Astrocyte (in vitro differentiated cells and primary cell): ENCODE measurements at places on chromosomes 4 and X.

DNA sequence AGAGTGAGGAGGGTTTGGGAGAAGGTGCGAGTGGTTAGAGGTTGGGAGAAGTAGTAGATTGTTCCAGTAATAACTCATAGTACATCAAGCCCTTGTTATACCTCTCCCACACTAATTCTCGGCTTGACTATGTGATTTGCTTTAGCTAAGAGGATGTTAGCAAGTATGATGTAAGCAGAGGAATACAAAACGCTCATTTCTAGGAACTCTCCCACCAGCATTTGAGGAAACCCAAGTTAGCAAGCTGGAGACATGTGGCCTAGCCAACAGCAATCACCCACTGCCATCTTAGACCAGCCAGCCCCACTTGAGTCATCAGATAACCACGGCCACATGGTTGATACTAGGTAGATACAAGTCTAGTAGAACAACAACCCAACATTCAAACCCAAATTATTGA lies 14.2 kb downstream of the FTHL17 start:
- DNase-seq: no peak

GRCh38 chr4:76058888-76059426 lies 15.6 kb upstream of the ART3 start:
- no peak for DNase-seq

- no peak for DNase-seq
These were observed 328.5 kb upstream of the GALNTL6 start for GRCh38 chr4:171484681-171485080.

DNA sequence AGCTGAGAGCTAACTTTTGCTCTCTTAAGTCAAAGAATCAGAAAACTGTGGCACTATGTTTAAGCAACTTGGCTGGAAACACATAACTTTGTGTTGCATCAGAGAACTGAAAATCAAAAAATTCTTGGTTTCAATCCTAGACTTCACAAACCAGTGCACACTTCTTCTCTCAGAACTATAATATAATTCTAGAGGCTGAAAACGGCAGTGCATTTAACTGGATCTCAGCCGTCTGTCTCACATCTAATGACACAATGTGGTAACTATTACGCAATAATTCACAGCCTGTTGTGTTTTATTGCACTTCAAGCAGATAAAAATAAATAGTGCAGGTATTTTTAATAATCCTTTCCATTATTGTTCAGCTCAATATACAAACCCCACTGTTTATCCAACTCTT lies 260.6 kb upstream of the DIAPH2 start:
- DNase-seq: no peak

- DNase-seq: no peak
These were observed 444.1 kb downstream of the BCOR start for GRCh38 chrX:39653691-39654090.

GRCh38 chr4:3416270-3416669 lies 25.5 kb upstream of the HGFAC start:
- DNase-seq: no peak

DNA sequence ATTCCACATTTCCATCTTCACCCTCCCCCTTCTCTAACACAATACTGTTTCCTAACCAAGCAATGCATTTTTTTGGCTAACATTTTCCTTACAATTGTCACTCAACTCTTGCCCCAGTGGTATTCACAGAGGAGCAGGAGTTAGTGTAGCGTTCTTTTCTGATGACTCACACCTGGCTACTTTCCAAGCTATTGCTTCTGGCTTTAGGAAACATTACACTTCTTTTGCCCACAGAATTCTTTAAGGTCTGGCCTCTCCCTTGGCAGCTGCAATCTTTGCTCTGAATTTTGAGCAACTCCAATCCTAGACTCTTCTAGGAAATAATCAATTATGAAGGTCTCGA lies 27.5 kb upstream of the PDGFC start:
- DNase-seq: peak; percentile 99

- DNase-seq: no peak
These were observed 27.9 kb upstream of the HERC6 start for GRCh38 chr4:88350786-88351185.

DNA sequence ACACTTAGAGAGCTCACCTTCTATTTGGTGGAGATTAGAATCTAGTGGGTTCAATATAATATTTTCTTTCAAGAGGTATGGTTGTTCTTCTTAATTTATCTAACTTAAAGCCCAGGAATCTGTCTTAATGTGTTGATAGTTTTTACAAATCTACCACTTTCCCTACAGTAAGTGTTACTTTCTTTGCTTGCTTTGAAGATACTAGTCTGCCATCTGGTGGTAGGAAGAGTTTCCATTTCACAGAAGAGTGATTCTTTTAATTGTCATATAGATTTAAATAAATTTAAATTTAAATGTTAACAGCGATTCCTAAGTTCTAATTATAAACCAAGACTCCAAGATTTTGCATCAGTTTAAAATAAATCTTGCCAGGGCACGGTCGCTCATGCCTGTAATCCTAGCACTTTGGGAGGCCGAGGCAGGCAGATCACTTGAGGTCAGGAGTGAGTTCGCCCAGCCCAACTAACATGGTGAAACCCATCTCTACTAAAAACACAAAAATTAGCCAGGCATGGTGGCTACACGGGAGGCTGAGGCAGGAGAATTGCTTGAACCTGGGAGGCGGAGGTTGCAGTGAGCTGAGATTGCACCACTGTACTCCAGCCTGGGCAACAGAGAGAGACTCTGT lies 43.5 kb downstream of the NUDT9 start:
- DNase-seq: peak; percentile 32
